Fibroblast of lung (primary cell): ENCODE measurements at places on chromosomes 1 and 21. TPM values are rescaled to one million over a fixed set of nuclear protein-coding genes. Genes with fewer than 3 reads are reported as not detected.

- no peak overlapping the region for H3K4me3 ChIP-seq
- no peaks in the 10 kb centered on the region for H3K4me1 ChIP-seq
- no peaks in the 10 kb centered on the region for H3K36me3 ChIP-seq
- no peak overlapping the region for H3K27ac ChIP-seq
Measured at GRCh38 chr1:165942927-165943597, 115.6 kb downstream of the UCK2 start.

- no peak for DNase-seq
- no peaks in the 10 kb centered on the region for H3K4me1 ChIP-seq
- H3K36me3 ChIP-seq: no peaks in the 10 kb centered on the region
- no peak overlapping the region for H3K4me3 ChIP-seq
- no peak overlapping the region for H3K27ac ChIP-seq
Measured at GRCh38 chr1:100710906-100711682, 8.4 kb upstream of the VCAM1 start.

DNA sequence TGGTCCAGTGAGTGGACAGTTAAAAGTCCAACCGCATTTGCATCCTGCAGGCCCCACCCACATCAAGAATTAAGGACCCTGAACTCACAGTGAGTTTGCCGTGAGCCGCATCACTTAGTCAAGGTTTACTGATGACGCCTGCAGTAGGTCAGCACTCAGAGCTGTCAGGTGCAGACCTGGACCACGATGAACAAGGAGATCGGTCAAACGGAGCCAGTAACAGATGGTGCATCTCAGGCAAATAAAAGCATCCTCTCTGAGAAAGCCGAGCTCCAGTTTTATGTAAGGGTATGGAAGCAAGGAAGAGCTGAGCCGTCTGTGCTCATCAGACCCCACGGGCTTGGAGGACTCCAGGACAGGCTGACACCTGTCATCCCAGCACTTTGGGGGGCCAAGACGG is 4.5 kb downstream of the PRDM15 start:
- DNase-seq: no peak
- no peaks in the 10 kb centered on the region for H3K27me3 ChIP-seq
- H3K36me3 ChIP-seq: no peaks in the 10 kb centered on the region
- no peaks in the 10 kb centered on the region for H3K4me1 ChIP-seq

GRCh38 chr21:45695086-45695485 is 51.6 kb downstream of the PCBP3 start:
- H3K36me3 ChIP-seq: no peaks in the 10 kb centered on the region
- no peak overlapping the region for H3K4me3 ChIP-seq
- H3K4me1 ChIP-seq: peaks cover 7% of the 10 kb centered on the region
- no peak overlapping the region for H3K27ac ChIP-seq
- no peak for DNase-seq

DNA sequence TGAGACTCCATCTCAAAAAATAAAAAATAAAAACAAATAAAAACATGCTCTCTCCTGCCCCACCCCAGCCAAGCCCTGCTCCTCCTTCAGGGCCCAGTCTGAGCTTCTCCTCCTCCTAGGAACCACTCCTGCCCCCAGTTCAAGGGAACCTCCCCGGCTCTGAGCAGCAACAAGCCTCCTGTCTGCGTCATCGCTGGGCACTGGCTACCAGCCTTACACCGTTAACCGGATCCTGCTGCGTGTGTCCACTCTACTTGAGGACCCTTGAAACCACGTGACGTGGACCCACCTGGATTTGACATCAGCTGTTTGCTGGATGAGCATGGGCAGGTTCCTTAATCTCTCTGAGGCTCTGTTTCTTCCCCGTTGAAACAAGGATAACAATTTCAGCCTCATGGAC is 1.6 kb upstream of the TAS1R2 start:
- no peaks in the 10 kb centered on the region for H3K36me3 ChIP-seq
- H3K27ac ChIP-seq: no peak overlapping the region
- DNase-seq: no peak
- H3K4me3 ChIP-seq: no peak overlapping the region

DNA sequence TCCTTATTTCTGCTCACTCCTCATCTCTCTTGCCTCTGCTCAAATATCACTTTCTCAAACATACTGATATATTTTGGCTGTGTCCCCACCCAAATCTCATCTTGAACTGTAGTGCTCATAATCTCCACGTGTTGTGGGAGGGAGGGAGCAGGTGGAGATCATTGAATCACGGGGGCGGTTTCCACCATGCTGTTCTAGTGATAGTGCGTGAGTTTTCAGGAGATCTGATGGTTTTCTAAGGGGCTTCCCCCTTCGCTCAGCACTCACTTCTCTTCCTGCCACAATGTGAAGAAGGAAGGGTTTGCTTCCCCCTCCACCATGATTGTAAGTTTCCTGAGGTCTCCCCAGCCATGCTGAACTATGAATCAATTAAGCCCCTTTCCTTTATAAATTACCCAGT is 26.6 kb downstream of the ZBTB8OS start:
- no peaks in the 10 kb centered on the region for H3K27me3 ChIP-seq
- H3K4me3 ChIP-seq: no peak overlapping the region
- H3K4me1 ChIP-seq: no peaks in the 10 kb centered on the region
- DNase-seq: no peak
- no peaks in the 10 kb centered on the region for H3K36me3 ChIP-seq
- H3K27ac ChIP-seq: no peak overlapping the region

- H3K4me1 ChIP-seq: no peaks in the 10 kb centered on the region
- peak; percentile 78 for DNase-seq
- no peak overlapping the region for H3K4me3 ChIP-seq
- H3K27me3 ChIP-seq: no peaks in the 10 kb centered on the region
- H3K36me3 ChIP-seq: no peaks in the 10 kb centered on the region
Measured at GRCh38 chr1:203913073-203913521, 51.7 kb downstream of the SNRPE start.

- H3K4me3 ChIP-seq: peak overlapping the region; percentile 99
- no peaks in the 10 kb centered on the region for H3K27me3 ChIP-seq
- DNase-seq: peak; percentile 25
- H3K36me3 ChIP-seq: no peaks in the 10 kb centered on the region
Measured at GRCh38 chr1:86703696-86704457, 499 bp upstream of the SH3GLB1 start.

DNA sequence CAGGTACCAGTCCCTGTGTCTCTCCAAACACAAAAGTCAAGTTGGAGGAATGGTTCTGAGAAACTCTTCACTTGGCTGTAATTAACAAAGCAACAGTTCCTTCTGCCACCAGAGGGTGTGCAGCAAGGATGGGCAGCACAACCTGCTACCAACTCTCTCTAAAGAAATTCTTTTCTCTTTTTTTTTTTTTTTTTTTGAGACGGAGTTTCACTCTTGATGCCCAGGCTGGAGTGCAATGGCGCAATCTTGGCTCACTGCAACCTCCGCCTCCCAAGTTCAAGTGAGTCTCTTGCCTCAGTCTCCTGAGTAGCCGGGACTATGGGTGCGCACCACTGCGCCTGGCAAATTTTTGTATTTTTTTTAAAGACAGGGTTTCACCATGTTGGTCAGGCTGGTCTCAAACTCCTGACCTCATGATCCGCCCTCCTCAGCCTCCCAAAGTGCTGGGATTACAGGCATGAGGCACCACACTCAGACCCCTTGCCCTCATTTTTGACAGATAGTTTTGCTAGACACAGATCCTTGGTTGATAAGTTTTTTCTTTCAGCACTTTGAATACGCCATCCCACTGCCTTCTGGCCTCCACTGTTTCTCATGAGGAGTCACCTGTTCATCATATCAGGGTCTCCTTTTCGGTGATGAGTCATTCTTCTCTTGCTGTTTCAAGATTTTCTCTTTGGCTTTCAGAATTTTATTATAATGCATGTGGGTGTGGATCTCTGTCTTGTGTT is 12.1 kb upstream of the DEGS1 start:
- H3K4me3 ChIP-seq: no peak overlapping the region
- H3K36me3 ChIP-seq: no peaks in the 10 kb centered on the region
- H3K4me1 ChIP-seq: no peaks in the 10 kb centered on the region
- no peak overlapping the region for H3K27ac ChIP-seq
- no peak for DNase-seq
- H3K27me3 ChIP-seq: no peaks in the 10 kb centered on the region

GRCh38 chr1:18869847-18870594 is 10.6 kb upstream of the TAS1R2 start:
- peaks cover 3% of the 10 kb centered on the region for H3K27me3 ChIP-seq
- no peaks in the 10 kb centered on the region for H3K36me3 ChIP-seq
- H3K27ac ChIP-seq: no peak overlapping the region

DNA sequence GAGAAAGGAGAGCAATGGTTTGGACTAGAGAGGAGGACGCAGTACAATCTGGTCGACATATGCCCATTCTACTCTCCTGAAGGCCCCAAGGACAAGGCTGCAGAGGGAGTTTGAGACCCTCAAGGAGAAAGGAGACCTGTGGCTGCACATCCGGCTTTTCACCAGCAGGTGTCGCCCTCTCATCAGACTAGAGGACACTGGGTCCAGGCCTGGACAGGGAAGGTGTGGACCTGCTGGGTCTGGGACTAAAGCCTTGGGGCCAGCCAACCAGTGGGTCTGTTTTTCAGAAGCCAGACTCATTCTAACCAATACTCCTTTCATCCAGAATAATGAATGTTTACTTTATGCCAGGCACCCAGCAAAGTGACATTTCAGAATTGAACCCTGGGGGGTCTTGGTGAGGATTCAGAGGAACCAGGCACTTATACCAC is 5.0 kb downstream of the SRARP start:
- no peak overlapping the region for H3K27ac ChIP-seq
- H3K4me1 ChIP-seq: peaks cover 3% of the 10 kb centered on the region
- DNase-seq: peak; percentile 70

DNA sequence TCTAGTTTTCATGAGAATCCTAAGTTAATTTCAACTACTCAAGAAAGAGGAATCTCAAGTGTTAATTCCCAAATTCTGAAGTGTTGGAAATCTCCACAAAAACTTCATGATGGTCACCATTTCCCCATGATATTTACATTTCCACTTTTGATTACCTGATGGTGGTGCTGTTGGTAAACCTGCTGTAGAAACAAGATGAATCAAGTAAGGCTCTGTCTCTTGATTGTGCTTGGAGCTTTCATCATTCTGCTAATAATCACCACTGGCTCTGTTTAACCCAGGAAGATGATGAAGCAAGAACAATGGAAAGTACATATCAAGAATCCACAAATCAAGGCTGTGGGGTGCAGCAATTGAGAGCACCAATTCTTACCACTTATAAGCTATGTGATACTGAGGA is 77.8 kb downstream of the C4BPA start:
- H3K27me3 ChIP-seq: no peaks in the 10 kb centered on the region
- H3K27ac ChIP-seq: no peak overlapping the region
- no peaks in the 10 kb centered on the region for H3K4me1 ChIP-seq

GRCh38 chr1:206687915-206688442 is 3.3 kb downstream of the MAPKAPK2 start:
- H3K27ac ChIP-seq: peak overlapping the region; percentile 69
- peak; percentile 71 for DNase-seq
- H3K4me3 ChIP-seq: peak overlapping the region; percentile 87
- H3K36me3 ChIP-seq: no peaks in the 10 kb centered on the region
- H3K4me1 ChIP-seq: peaks cover 38% of the 10 kb centered on the region

GRCh38 chr1:58397187-58397820 is 149.2 kb downstream of the OMA1 start:
- no peak overlapping the region for H3K4me3 ChIP-seq
- H3K4me1 ChIP-seq: peaks cover 20% of the 10 kb centered on the region
- H3K27ac ChIP-seq: no peak overlapping the region
- DNase-seq: peak; percentile 94
- no peaks in the 10 kb centered on the region for H3K36me3 ChIP-seq

- DNase-seq: no peak
- no peaks in the 10 kb centered on the region for H3K36me3 ChIP-seq
- H3K4me1 ChIP-seq: peaks cover 5% of the 10 kb centered on the region
Measured at GRCh38 chr1:215794156-215794555, 227.1 kb downstream of the KCTD3 start.

DNA sequence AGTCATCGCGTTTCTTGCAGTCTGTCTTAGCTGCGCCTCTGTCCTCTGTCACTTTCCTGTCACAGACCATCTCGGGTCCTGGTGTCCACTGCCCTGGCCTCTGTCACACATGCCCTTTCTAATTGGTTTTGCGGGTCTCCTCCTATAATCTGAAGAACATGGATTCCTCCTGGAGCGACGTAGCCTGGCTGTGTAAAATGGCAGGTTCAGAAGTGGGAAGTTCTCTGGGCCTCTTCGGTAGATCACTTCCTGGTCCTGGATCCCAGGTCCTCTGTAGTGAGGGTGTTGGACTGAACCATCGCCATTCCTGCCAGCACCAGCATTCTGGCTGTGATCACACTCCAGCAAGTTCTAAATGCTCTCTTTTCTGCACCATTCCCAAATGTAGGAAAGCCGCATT is 857 bp downstream of the FAM3B start:
- no peak overlapping the region for H3K27ac ChIP-seq
- no peaks in the 10 kb centered on the region for H3K36me3 ChIP-seq
- peaks cover 9% of the 10 kb centered on the region for H3K27me3 ChIP-seq
- DNase-seq: no peak
- H3K4me3 ChIP-seq: no peak overlapping the region
- no peaks in the 10 kb centered on the region for H3K4me1 ChIP-seq

GRCh38 chr1:54218883-54219687 is 19.1 kb downstream of the MRPL37 start:
- H3K4me1 ChIP-seq: peaks cover 24% of the 10 kb centered on the region
- no peak overlapping the region for H3K4me3 ChIP-seq
- peak; percentile 28 for DNase-seq
- peak overlapping the region; percentile 77 for H3K27ac ChIP-seq
- no peaks in the 10 kb centered on the region for H3K27me3 ChIP-seq

DNA sequence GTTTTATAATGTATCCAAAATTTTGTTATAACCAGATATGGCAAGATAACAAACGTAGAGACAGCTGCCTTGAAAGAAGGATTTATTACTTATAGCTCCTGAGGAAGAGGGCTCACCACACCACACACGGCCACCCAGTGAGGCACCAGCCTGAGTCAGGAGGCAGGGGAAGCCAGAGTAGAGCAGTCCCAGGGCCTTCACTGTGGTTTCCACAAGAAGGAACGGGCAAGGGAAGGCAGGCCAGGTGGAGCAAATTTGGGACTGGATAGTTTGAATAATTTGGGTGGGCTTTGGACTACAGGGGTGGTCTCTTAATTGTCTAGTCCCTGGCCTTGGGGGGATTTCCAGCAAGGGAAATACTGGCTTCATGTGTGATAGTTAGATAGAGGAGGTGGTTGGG is 72.5 kb downstream of the RRAGC start:
- peaks cover 16% of the 10 kb centered on the region for H3K27me3 ChIP-seq
- no peak overlapping the region for H3K4me3 ChIP-seq
- no peak overlapping the region for H3K27ac ChIP-seq
- H3K4me1 ChIP-seq: no peaks in the 10 kb centered on the region
- no peak for DNase-seq

DNA sequence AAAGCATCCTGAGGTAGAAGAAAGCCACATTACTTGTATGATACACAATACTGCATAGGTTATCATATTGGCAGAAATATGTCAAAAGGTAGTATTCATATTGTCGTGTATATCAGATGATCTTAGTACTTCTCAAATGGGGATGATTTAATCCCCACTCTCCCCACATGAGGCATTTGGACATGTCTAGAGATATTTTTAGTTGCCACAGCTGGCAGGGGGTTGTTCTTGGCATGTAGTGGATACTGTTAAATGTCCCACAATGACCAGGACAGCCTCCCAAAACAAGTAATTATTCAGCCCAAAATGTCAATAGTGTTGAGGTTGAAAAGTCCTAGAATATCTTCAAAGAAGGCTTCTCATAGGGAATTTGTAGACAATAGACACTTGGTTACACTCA is 162.8 kb downstream of the NEGR1 start:
- DNase-seq: no peak
- H3K27ac ChIP-seq: no peak overlapping the region
- no peaks in the 10 kb centered on the region for H3K36me3 ChIP-seq
- no peaks in the 10 kb centered on the region for H3K27me3 ChIP-seq
- H3K4me3 ChIP-seq: no peak overlapping the region

The PLA2G5 gene
- 1.1 and 7.2 TPM in 2 replicates for polyA plus RNA-seq

The ZYG11A gene
- polyA plus RNA-seq: 0.28 and 0.73 TPM in 2 replicates

The ZNF644 gene
- polyA plus RNA-seq: 19.7 and 25.6 TPM in 2 replicates

The SNX7 gene
- polyA plus RNA-seq: 42.8 and 60.9 TPM in 2 replicates

The ESRRG gene
- 0.15 and 0.17 TPM in 2 replicates for polyA plus RNA-seq
